ENCODE measurements at places on chromosomes 2 and 18. TPM values are rescaled to one million over a fixed set of nuclear protein-coding genes. Genes with fewer than 3 reads are reported as not detected.

Gene RNF103
- total RNA-seq, result 24.3 TPM

DNA sequence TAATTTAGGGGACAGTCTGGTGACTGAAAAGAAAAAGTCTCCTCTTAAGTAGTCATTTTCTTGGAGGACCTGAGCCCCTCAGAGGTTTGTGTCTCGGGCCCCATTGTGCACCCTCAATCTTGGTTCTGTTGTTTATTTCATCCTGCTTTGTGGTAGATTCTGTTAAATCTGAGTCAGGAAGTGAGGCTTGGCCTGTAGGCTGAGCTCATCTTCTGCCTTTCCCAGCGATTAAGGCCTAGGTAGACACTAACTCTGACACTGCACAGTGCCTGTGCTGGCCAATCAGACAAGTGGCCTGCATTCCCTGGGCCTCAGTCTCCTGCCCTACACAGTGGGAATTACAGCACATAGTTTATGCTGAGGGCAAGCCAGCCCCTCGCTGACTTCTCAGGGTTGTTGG, 80.2 kb downstream of the CTIF start:
- DNase-seq, result no peak

- DNase-seq, result no peak
These were observed 161.7 kb downstream of the PARD3B start for GRCh38 chr2:204706939-204707338.

DNA sequence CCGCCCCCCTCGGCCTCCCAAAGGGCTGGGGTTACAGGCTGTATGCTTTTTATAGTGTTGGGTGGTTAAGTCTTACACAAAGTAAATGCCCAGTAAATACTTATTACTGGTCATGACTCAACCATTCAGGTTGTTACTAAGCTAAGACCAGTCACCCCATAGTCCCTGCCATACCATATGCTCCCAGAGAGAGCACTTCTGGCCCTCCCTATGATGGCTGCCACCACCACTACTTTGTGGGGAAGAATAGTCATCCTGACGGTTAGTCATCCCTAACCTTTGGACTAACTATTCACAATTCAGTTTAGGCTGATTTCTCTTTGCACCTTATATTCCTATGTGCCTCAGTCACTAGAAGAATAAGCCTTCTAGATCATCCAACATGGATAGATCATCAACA, 42.0 kb upstream of the MSH2 start:
- no peak for DNase-seq

GRCh38 chr18:70068981-70069380, 121.3 kb upstream of the CD226 start:
- DNase-seq, result no peak

Gene NCKAP5
- 9.9 TPM for total RNA-seq

Gene IAH1
- total RNA-seq, result 42.2 TPM

GRCh38 chr2:136434251-136434715, 316.3 kb upstream of the CXCR4 start:
- no peak for DNase-seq

GRCh38 chr2:68811364-68811763, 59.8 kb downstream of the BMP10 start:
- peak; percentile 85 for DNase-seq

DNA sequence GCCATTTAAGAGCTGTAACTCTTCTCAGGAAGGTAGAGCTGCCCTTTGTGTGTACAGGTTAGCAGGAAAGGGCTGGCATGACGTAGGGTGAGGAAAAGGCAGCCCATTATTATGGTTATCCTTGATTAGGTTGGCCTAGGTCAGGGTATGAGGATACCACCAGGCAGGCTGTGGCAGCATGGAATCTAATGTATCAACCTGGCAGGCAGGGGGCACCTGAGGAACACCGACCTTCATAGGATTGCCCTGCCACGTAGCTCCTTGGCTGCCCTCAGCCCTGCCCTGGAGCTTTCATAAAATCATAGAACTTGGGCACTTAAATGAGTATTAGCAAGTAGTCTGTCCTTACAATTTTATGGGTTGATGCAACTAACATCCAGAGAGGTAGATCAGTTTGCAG, 261.6 kb downstream of the LTBP1 start:
- DNase-seq, result no peak

DNA sequence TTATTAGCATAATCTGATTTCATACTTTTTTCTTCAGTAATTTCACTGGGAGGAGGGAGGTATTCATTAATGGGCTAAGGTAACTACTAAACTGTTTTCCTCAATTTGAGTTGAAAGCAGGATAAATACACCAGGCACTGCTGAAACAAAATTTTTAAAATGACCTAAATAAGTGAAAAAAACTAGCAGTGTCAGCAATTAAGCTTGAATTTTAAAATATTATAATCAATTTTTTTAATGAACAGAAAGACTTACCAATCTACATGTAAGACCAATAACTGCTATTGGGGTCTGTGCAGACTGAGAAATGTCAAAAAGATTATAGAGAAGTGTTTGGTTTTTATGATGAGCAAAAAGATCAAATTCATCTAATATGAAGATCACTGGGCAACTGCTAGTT, 68.4 kb downstream of the ORC4 start:
- no peak for DNase-seq

Gene FBLN7
- total RNA-seq, result 5.8 TPM

DNA sequence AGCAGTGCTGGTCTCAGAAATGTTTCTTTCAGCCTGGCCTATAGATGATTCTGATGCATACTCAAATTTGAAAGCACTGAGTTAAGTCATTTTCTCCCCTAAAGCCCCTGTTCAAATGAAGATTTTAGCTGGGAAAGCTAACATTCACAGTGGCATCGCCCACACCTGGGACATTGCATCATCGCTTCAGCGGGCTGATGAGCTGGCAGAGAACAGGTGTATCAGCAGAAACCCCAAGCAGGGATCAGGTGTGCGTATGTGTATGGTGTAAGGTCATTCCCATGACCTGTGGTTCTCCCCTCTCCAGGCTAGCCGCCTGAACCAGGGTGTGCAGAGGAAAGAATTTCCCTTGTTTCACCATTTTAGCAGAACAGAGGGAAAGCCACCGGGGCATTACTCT, 56.3 kb downstream of the EPAS1 start:
- DNase-seq, result no peak

GRCh38 chr18:50706199-50706598, 113.6 kb downstream of the MRO start:
- DNase-seq, result no peak

DNA sequence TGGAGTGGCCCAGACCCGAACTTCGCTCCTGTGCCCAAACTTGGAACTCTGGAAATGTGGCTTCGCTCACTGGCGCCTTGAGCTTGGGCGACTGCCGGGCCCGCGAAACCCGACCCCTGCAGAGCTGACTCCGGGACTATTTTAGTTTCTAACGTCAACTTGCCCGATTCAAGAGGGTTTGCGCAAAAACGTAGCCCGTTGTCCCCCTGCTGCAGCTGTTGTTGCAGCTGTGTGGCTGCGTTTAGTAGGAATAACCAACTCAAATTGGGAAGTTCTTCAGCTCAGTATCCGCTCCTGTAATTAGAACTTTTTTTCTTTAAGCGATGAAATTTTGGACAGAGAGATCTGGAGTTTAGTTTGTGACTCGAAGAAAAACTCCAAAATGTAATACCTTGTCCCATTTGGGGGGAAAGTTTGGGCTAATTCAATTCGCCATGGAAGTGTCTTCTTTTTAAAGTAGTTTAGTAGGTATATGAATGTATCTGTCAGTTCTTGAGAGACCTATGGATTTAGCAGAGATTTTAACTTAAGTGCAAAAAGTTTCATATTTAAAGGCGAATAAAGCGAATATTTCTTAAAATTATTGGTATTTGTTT, 559 bp downstream of the MYL12A start:
- no peak for DNase-seq

- DNase-seq, result no peak
These were observed 898.7 kb downstream of the BCL11A start for GRCh38 chr2:59654710-59655109.

DNA sequence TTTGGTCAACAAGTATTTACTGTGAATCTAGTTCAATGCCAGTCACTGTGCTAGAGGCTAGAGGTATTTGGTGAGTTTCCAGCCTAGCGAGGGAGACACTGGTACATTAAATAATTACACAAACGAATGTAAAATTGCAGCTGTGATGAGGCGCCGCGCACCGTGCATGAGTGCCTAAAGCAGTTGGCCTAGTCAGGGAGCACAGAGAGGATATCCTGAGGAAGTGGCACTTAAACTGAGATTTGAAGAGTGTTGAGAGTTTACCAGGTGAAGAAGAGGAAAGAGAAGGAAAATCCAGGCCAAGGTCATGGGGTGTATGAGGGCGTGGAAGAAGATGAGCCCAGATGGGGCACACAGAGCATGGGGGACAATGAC, 157.6 kb upstream of the NDUFV2 start:
- DNase-seq, result no peak

Gene PDE1A
- total RNA-seq, result 0.06 TPM

GRCh38 chr18:43876748-43877147, 599.5 kb upstream of the SYT4 start:
- DNase-seq, result no peak

DNA sequence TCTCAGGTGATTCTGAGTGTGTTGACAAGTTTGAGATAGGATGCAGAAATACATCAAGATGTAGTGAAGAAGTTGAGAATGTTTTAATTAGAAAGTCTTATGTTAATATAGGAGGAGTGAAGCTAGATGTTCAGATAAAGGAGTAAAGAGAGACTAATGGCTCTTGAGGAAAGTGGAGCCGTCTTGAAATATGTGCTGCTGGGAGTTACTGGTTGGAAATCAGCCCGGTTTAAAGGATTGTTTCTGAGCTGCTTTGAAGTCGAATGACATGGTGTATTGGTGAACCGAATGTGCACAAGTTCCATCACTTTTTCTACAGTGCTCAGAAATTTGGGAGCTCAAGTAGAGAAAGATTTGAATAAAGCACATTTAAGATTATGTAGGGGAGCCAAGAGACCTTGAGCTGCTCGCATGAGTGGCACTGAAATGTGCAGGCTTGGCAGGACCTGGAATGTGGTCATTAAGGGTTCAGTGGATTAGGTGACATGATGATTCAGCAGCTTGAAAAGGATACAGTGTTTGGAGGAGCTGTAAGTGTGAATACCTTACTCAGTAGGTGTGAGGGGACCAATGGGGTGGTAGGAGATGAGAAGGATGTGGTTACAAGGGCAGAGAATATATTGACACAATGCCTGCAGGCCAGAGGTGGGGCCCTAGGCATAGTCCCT, 68.6 kb downstream of the CAB39 start:
- no peak for DNase-seq

DNA sequence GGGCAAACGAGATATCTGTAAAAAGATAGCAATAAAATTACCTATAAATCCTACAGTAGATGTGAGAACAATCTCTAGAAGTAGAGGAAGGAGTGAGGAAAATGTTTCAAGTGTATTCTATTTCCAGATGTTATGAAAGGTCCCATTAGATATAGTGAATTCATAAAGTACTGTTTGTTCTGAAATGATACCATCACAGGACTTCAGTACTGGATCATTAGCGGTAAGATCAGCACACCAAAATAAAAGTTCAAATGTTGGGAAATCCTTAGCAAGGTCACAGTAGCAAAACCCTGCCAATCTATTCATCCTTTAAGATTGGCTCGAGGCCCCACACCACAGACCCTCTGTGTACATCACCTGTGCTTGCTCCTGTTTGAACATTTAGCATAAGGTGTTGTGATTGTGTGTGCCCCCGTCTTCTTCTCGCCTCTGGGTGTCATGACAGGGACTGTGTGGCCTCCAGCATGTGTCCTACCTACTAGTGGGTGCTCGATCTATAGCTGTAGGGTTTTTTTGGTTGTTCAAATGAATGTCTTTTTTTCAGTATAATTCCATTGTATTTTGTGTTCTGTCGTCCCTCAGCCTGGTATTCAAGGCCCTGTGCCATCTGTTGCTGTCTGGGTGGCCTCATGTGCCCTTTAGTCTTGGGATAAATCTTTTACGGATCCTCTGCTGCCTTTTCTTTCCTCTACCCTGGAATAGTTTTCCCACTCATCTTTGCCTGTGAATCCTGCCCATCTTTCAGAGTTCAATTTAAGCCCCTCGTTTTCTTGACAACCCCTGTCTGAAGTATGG, 9.1 kb downstream of the MFSD6 start:
- DNase-seq, result no peak

Gene REG1B
- total RNA-seq, result not detected

Gene CFC1
- total RNA-seq, result not detected

Gene MAT2A
- 89.9 TPM for total RNA-seq

DNA sequence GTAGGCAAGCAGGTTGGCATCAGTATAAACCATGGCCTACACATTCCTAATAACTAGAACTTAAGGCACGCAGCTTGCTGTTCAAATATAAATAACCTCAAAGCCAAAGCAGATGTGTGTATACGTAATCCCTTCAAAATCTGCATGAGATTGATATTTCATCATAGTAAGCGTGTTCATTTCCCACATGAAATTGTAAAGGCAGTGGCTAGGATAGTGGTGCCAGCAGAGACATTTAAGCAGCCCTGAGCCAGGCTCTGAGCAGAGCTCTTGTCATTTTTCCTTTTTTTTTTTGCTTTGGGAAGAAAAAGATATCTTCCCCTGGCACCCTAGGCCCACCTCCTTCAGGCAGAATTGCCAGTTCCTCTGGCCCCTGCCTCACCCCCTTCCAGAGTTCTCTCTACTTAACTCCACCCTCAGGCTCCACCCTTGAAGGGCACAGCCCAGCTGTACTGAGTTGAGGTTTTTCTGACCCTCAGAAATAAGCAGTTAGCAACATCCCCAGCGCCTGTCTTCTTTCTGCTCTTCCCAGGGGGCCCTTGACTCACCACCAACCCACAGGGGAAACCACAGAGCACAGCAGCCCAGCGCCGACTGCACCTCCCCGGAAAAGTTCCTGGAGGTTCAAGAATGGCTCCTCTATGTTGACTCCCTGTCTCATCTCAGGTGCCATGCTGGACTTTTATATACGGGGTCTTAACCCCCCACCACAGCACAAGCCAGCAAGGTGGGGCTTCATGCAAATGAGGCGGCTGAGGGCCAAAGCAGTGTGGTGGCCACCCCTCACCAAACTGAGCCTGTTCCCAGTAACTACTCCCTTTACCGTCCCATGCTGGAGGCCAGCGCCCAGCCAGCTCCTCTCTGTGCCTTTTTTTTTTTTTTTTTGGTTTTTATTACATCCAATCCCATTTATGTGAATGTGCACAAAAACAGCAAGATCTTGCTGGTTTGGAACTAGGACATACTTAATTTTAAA, 84.7 kb downstream of the EHD3 start:
- no peak for DNase-seq

GRCh38 chr2:156435718-156436496, at the start of gene GPD2:
GPD2 (plus strand) TSS chr2:156436379; CDS start chr2:156476106, 39,727 bp downstream.
- no peak for DNase-seq

DNA sequence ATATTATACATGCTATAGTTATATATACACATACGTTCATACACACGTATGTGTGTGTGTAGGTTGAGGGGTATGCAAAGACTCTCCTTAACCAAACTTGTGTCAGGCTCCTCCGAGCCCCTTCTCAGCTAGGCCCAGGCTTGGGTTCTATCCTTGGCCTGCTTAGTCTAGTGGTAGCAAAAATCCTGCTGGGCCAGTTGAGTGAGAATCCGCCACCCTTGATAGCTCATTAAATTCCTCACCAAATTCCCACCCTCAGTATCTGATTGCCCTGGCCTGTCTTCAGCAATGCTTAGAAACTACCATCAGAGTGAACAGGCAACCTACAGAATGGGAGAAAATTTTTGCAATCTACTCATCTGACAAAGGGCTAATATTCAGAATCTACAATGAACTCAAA, 126.5 kb downstream of the TSN start:
- no peak for DNase-seq

Gene CDK15
- total RNA-seq, result 1.6 TPM

- no peak for DNase-seq
These were observed at the start of gene LYG2 for GRCh38 chr2:99255491-99256318. LYG2 (minus strand) TSS chr2:99255666; CDS start chr2:99254260, 1,406 bp downstream.

Gene MLPH
- total RNA-seq, result 27.2 TPM

GRCh38 chr2:231326404-231326803, 69.1 kb upstream of the B3GNT7 start:
- no peak for DNase-seq

Data from glomerular endothelial cell (primary cell).